NAMALWA (cell line): ENCODE measurements at places on chromosomes 1 and 21.

GRCh38 chr21:46036696-46037330, 55.2 kb downstream of the COL6A1 start:
- DNase-seq, result no peak

- no peak for DNase-seq
These were observed 2.0 kb downstream of the RNF186 start for GRCh38 chr1:19812875-19813642.

DNA sequence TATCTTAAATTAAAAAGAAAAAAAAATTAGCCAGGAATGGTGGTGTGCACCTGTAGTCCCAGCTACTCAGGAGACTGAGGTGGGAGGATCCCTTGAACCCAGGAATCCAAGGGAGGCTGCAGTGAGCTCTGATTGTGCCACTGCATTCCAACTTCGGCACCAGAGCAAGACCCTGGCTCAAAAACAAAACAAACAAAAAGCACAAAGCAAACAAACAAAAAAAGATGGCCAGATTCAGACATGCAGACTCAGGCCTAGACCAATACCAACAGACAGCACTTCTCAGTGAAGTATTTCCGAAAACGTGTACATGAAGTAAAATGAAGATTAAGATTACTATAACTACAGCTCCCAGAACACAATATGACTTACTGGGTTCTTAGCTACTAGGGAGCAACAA, 10.6 kb downstream of the SLC35D1 start:
- DNase-seq, result no peak

DNA sequence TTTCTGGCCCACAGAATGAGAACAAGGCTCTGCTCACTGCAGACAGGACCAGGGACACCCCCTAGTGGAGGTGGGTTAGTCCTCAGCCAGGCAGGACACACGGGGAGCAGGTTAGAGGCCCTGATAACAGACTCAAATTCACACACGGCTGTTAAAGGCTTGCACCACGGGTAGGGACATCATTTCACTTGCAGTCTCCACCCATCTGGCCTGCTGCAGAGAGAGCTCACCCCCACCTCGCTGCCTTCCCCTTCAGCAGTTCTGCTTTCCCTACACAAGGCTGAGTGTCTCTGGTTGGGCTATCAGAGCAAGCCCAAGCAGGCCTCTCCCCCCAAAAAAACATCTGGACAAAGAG, 20.6 kb downstream of the MEF2D start:
- DNase-seq, result peak; percentile 43

- DNase-seq, result peak; percentile 21
These were observed 54.5 kb upstream of the MRPS6 start for GRCh38 chr21:34018910-34019309.

DNA sequence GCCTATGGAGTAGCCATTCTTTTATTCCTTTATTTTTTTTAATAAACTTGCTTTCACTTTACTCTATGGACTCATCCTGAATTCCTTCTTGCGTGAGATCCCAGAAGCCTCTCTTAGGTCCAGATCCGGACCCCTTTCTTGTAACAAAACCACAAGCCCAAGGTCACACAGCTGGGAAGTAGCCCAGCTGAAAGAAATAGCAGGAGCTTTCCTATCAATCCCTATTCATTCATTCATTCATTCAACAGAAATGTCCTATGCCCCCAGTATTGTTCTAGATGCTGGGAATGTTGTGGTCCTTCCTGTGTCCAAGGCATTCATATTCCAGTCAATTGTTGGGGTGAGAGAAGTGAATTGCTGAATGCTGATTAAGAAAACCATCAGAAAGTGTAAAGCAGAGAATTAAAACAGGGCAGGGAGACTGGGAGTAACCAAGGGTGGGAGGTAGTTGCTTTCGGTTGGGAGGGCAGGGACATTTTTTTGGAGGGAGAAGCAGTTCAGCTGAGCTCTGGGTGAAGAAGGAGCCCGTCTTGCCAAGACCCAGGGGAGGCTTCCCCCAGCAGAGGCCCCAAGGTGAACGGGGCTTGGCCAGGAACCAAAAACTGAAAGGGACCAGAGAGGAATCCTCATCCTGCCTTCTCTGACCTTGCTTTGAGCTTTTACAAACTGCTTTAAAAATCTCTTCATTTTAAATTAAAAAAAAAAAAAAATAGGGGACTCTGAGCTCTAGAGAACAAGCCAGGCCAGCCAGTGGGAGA, 10.8 kb downstream of the PLA2G2D start:
- DNase-seq, result no peak

GRCh38 chr1:225752245-225752644, 25.4 kb upstream of the SRP9 start:
- DNase-seq, result no peak

DNA sequence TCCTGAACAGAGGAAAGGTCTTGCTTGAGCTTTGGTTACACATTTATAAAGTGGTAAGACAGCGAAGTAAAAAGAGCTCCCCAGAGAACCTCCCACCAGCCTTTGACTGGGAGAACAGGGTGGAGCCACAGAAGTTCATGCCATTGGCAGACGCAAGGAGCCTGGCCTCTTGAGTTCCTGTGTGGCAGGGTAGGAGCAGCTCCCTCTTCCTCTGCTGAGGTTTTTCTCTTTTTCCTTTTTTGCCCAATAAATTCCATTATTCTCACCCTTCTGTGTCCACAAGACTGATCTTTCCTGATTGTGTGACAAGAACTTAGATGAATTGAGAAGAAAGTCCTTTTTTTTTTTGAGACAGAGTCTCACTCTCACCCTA, 4.3 kb downstream of the THEM4 start:
- no peak for DNase-seq
